T follicular helper cell (primary cell): ENCODE measurements at places on chromosomes 2 and 18.

DNA sequence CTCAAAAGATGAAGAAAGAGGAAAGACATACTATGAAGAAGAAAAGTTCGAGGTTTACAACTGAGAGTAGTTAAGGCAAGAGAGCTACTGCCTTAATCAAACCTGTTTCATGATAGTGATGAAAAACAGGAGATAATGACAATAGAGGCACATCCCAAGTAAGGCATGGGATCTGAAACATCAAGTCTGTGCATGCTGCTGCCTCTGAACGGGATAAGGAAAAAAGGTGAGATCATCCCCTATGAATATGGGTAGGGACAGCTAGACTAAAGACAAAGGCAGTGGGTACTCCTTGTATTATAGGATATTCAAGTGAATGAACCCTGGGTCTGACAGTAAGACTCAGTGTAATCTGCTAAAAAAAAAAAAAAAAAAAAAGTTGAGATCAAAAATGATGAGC, 3.0 kb downstream of the EXOC6B start:
- no peak for DNase-seq

- no peak for DNase-seq
Measured at GRCh38 chr2:29954316-29954715, 32.9 kb upstream of the ALK start.

GRCh38 chr18:59123588-59124369, 15.9 kb upstream of the SEC11C start:
- no peak for DNase-seq

DNA sequence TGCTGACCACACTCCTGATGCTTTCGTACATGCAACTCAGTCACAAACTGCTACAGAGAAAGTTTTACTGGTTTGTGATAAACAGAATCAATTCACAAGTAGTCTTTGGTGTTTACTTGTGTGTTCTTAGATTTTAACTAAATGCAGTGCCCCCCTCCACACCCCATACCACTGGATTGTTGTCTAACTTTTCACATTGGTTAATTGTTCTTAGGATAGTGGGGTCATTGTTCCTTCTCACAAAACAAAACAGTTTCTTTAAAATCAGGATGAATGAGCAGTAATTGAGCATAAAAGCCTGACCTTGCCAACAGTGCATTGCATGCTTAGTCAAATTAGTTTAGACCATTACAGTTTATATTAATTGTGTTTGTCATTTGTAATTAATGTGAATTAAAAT, 14.1 kb upstream of the PNPT1 start:
- DNase-seq, result no peak

DNA sequence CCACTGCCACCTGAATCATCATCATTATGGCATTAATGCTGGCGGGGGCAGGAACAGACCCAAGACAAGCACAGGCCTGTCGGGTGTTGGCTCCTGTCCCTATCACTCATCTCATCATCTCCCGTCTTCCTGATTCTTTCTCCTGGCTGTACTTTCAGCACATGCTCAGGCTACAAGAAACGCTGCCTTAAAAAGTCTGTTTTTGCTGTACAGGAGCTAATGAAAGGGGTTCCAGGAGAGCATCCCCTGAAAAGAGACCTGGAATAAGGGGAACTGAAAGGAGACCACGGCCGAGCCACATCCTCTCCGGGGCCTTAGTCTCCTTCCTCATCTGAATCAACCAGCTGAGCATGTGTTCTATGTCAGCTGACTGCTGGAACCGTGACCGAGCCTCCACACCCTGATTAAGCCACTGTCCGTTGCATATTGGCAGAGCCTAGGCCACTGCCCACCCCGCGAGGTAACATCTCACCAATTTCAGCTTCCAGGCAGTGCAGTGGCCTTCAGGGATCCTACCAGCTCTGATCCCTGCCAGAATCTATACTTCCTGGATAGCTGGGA, 62.6 kb downstream of the DNMT3A start:
- no peak for DNase-seq

- DNase-seq, result no peak
Measured at GRCh38 chr2:119758881-119759450, 756 bp upstream of the PTPN4 start.

GRCh38 chr2:9118383-9118960, 88.1 kb upstream of the ASAP2 start:
- DNase-seq, result no peak

DNA sequence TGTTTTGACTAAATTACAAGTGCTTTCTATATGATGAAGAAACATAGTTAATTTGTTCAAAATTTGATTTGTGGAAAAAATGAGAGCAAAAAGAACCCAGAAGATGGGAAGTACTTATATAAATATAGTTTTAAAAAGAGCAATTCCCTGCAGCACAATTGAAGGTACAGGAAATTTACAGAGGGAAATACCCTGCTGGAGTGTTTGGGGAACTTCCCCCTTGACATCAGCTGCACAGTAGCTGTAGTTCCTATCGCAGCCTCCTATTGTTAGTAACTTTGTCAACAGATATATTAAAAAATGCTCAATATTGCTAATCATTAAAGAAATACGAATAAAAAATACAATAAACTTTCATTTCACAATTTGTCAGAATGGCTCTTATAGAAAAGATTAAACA, 1118.8 kb upstream of the ZEB2 start:
- no peak for DNase-seq
